ENCODE measurements at places on chromosomes 11 and 22.

DNA sequence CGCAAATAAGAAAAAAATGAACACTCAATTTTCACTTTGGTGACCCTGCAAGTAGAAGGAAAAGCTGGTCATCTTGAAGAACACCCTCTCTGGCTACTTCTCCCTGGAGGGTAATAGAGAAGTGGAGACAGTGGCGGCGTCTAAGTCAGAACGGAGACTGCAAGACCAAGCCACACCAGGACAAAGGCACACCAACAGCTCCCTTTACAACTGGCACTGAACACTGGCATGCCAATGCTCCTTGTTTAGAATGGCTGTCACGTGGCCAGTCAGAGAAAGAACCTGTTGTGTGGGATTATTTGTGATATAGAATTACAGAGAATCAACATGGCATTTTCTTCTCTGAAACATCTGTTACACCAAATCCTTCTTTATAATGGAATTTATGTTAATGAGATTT is 61.3 kb upstream of the YPEL1 start:
- no peak for DNase-seq

DNA sequence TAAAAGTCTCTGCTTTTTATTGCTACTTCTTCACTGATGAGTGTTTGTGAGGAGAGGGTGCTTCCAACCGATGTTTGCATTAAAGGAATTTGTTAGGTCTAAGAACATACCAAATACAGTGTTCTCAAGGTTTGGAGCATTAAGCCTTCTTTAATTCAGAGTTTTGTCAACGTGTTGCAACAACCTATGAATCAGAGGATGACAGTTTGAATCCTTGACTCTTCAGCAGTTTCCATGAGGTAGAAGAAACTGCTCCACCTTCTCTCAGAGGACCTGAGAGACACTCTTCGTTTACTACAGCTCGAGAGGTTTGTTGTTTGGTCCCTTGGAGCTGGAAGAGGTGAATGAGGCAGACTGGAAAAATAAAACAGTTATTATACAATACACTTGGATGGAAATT is 55.7 kb downstream of the NCAM1 start:
- DNase-seq: no peak

DNA sequence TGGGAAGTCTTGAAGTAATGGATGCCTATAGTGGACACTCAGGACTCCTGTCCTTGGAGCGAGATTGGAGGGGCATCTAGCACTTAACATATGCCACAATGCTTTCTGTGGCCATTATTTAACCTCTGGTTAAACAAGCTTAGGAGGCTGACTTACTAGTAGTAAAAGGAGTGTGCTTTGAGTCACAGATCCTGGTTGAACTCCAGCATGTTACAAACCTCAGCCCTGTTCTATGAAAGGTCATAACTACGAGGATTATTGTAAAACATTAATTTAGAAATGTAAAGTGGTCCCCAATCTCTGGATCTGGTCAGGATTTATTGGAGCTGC is 1.1 kb upstream of the LBHD1 start:
- DNase-seq: no peak

DNA sequence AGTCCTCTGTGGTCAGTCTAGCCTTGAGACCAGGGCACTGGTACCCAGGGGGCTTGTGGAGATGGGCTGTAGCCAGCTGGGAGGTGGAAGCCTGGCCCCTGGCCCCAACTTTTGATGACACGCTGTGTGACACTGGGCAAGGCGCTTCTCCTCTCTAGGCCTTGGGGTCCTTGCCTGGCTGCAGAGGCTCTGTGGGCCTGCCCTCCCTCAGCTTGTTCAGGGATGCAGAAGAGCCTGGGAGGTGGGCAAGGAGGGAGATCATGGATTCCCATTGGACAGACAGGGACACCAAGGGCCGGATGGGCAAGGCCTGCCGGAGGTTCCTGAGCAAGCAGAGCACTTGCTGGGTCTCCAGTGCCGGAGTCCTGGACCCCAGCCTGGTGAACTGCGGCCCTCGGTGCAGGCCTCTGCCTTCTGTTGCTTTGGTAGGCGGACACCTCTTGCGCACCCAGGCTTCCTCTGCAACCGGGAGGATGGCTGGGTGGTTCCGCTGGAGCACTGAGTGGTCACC is 1.3 kb upstream of the PPP2R5B start:
- DNase-seq: no peak

DNA sequence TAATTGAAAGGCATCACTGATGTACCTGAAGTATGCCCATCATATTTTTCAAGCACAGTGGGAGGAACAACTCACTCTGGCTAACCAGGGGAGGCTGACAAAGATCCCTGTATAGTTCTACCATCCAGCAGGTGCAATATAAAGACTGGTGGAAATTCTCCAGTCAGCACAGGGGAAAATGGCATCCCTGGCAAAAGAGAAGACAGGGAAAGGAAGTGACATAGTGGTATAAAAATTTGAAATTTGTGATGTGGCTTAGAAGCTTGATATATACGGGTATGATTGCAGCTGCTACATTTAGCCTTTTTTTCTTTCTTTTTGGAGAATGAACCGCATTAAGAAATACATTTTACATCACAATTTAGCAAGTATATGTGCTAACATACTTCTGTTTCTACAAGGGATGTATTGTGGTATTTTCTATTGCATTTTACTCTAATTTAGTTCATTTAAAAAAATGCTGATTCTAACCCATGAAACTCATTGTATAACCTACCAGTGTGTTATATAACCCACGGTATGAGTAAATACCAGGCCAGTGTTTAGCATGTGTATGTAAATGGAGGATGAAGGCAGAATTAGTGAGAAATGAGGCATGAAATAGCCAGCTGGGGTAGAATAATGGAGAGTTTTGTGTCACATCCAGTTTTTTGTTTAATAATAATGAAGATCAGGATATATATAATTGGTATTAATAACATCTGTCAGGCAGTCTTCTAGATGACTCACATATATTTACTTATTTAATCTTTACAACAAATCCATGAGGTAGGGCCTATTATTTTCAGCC is 186.1 kb downstream of the ARHGAP42 start:
- DNase-seq: no peak

- no peak for DNase-seq
These were observed 558.6 kb downstream of the NTM start for GRCh38 chr11:131928992-131929391.

GRCh38 chr11:118166641-118167040 is 9.8 kb downstream of the SCN2B start:
- no peak for DNase-seq

GRCh38 chr11:10938231-10938630 is 80.4 kb upstream of the ZBED5 start:
- no peak for DNase-seq

DNA sequence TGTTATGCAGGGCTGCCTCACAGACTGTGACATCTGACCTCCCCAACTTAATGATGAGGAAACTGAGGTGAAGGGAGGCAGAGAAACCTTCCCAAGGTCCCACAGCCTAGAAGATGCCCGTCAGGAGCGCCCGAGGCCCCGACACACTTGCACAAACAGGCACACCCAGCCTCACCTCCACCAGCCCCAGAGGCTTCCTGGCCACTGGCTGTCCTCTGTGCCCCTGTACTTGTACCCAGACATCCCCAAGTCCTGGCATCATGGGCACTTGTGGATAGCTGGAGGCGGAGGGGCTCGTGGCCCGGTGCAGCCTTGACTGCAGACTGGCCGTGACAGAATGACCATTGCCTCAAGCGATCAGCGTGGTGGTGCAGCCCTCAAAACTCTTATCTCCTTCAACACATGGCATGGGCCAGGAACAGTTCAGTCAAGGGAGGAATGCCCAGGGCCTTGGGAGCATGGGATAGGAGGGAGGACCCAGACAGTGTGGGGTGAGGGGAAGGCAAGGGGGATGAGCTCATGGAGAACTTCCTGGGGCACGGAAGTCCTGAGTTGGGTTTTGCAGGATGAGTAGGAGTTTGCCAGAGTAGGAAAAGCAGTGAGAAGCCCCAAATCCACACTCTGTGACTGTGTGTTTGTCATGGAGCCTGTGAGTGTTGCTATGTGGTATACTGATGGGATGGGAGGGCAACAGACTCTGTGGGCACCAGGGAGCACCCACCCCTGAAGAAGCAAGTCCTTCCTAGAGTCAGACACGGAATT is 25.8 kb upstream of the PPARA start:
- no peak for DNase-seq

- no peak for DNase-seq
These were observed 222.7 kb downstream of the SNX19 start for GRCh38 chr11:130693543-130693942.

DNA sequence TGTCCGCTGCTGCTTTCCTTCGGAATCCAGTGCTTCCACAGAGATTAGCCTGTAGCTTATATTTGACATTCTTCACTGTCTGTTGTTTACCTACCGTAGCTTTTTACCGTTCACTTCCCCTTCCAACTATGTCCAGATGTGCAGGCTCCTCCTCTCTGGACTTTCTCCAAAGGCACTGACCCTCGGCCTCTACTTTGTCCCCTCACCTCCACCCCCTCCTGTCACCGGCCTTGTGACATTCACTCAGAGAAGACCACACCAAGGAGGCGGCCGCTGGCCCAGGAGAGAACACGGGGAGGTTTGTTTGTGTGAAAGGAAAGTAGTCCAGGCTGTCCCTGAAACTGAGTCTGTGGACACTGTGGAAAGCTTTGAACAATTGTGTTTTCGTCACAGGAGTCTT is 15.4 kb upstream of the ST14 start:
- no peak for DNase-seq

GRCh38 chr22:28075358-28075981 is 156.4 kb upstream of the PITPNB start:
- DNase-seq: no peak

GRCh38 chr11:70005107-70005818 is 72.9 kb upstream of the ANO1 start:
- DNase-seq: no peak
